ENCODE measurements at places on chromosomes 12 and 14.

GRCh38 chr12:63888908-63889635 is 44.6 kb downstream of the SRGAP1 start:
- DNase-seq: no peak

DNA sequence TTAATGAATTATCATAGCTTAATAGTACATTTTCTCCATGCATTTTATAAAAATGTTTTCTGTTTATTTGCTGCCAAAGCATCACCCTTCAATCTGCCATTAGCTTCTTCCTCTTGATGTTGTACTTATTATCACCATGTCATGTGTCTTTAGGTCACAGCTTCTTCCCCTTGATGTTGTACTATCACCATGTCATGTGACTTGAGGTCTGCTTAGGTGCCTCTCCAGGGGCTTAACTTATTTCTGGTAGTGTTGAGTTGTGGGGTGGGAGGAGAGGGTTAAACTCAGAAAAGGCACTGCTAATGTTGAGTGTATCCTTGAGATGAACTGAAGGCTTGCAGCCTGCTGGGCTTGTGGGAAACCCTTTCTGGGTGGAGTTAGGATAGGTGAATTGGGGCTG is 87.8 kb downstream of the DAAM1 start:
- DNase-seq: no peak

GRCh38 chr12:98062464-98063245 is 452.7 kb upstream of the TMPO start:
- no peak for DNase-seq

GRCh38 chr14:21385188-21385904 is 1.5 kb upstream of the SUPT16H start:
- no peak for DNase-seq

DNA sequence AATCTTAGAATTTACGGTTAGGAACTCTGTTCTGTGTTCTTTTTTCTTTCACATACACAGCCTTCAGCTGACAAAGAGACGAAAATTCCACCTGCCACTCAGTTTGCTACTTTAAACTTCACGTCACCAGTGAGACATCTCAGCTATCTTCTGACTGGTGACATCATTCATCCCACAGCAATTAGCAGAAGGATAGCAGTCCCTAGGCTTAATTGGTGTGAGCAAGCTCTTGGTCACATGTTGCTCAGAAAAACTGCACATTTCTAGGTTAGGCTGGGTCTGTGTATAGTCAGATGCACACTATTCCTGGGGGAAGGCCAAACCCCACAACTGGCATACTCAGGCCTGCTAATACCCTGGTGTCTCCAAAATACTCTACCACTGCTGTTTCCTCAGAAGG is 23.9 kb downstream of the SLC7A7 start:
- no peak for DNase-seq

GRCh38 chr12:19779395-19780056 is 340.2 kb downstream of the AEBP2 start:
- no peak for DNase-seq

- DNase-seq: no peak
Observed at GRCh38 chr14:60695327-60695726, 28.8 kb downstream of the SIX4 start.
